ENCODE measurements at places on chromosomes 16 and 17.

DNA sequence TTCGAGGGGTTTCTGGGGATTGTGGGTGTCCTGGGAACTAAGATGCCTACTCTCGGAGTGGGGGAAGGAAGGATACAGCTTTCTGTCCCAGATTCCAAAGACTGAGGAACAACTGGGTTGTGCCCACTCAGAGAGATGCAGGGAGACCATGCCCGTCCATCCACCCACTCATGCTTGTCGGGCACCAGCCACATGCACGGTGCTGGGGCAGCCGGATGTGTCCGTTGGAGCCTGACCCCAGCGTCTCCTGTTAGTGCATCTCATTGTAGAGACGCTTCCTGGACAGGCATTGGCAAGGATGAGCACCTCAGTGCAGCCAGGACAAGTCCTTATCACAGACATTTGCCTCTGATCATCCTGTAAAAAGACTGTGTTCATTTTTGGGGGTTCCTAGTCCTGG lies 58.1 kb downstream of the METRNL start:
- no peak overlapping the region for H3K27ac ChIP-seq
- H3K36me3 ChIP-seq, result no peaks in the 10 kb centered on the region
- no peaks in the 10 kb centered on the region for H3K4me1 ChIP-seq
- H3K4me3 ChIP-seq, result no peak overlapping the region

DNA sequence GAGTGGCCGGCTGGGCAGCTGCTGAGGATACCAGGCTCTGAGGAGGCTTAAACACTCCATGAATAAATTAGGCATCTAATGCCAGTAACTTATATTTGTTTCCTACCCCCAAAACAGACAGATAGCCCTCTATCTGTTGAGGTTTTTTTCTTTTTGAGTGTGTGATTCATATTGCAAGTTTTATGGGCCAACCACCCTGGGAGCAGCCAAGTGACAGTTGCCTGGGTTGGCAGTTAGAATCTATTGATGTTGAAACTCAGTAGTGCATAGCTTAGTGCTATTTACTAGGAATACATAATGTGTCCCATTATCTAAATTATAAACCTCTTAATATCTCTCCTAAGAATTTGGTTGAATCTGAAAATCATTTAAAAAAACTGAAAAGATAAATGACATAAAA lies 397.4 kb downstream of the CA10 start:
- no peaks in the 10 kb centered on the region for H3K27me3 ChIP-seq
- H3K4me3 ChIP-seq, result no peak overlapping the region
- H3K27ac ChIP-seq, result no peak overlapping the region

DNA sequence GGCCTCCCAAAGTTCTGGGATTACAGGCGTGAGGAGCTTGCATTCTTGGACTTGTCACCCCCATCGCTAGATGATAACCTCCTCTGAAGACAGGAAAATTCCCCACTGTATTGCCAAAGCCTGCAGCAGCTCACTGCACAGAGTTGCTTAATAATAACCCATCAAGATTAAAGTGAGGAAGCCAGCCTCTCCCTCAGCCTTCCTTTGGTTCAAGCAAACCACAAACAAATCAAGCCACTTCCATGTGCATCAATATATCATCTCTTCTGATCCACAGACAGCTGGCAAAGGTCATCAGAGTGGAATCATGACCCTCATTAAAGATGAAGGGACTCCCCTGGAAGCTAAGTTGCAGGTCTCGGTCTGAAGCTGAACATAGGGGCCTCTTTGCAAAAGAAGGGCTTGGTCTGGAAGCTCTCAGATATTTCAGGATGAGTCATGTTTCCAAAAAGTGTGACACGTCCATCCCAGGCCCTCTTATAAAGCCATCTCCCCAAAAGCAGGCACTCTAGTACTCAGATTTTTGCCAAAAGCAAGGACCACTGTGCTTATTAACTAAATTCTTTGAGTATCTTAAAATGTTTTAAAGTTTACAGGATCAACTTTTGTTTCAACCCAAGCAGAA lies 4.8 kb downstream of the EMP2 start:
- no peaks in the 10 kb centered on the region for H3K36me3 ChIP-seq
- DNase-seq, result peak; percentile 34
- no peak overlapping the region for H3K4me3 ChIP-seq
- peaks cover 31% of the 10 kb centered on the region for H3K4me1 ChIP-seq
- no peaks in the 10 kb centered on the region for H3K27me3 ChIP-seq

DNA sequence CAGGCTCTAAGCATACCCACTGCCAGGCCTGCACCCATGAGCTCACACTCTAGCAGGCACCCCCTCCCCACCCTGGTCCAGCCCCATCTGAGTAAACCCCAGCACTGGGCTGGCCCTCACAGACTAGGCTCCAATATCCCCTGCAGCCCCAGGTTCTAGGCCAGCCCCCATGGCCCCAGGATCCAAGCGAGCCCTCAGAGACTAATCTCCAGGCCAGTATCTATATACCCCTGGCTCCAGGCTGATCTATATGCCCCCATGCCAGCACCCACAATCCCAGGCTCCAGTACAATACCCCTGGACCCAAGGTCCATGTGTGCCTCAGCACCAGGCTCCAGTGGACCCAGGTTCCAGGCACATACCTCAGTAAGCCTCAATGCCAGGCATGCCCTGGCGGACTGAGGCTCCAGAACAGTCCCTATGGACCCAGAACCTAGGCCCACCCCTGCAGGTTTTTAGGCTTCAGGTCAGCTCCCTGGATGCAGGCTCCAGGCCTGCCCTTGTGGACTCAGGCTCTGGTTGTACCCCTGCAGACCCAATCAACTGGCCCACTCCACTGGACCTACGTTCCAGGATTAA lies 38.5 kb downstream of the POLR3E start:
- H3K4me3 ChIP-seq, result no peak overlapping the region
- peaks cover 16% of the 10 kb centered on the region for H3K36me3 ChIP-seq
- H3K4me1 ChIP-seq, result no peaks in the 10 kb centered on the region
- H3K27ac ChIP-seq, result no peak overlapping the region
- DNase-seq, result no peak
- H3K27me3 ChIP-seq, result no peaks in the 10 kb centered on the region

DNA sequence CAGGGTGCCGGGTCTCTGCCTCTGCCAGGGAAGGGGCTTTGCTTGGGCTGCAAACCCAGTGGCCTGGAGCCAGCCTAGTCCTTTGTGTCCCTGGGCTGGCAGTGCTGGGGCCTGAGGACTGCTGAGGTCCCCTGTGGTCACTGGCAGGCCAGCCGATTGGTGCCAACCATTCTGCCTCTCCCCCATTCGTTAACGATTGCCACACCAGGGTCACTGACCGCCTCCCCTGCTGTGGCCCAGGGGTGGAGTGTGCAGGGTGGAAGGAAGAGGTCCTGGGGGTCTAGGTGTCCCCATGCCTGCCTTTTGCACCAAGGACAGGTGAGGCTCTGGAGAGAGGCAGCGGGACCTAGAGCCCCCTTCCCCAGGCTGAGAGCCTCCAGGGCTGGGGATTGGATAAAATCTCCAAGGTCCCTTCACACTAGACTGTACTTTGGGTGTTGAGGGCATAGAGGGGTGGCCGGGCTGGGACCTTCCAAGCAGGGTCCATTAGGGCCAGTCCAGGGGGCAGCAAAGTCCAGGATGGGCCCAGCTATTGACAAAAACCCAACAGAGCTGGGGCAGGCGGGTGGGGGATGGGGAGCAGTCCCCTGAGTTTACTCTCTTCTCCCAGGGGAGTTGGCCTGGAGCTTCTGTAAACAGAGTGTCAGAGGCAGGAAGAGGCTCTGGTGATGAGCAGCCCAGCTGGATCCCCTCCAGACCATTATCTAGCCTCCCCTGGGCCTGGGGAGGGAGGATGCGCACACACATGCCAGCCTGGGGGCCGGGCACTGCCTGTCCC lies 1.1 kb downstream of the VASN start:
- peaks cover 63% of the 10 kb centered on the region for H3K4me1 ChIP-seq
- H3K36me3 ChIP-seq, result peaks cover 9% of the 10 kb centered on the region
- H3K27ac ChIP-seq, result peak overlapping the region; percentile 85
- H3K27me3 ChIP-seq, result no peaks in the 10 kb centered on the region
- DNase-seq, result no peak

DNA sequence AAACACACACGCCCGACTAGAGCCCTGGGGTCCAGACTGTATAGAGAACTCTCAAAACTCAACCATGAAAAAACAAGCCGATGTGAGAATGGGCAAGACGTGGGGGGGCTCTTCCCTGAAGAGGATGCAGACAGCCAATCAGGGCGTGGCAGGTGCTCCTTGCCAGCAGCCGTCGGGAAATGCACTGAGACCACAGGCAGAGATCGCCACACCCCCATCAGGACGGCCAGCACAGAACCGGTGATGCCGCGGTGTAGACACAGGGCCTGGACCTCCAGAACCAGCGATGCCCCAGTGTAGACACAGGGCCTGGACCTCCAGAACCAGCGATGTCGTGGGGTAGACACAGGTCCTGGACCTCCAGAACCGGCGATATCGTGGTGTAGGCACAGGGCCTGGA lies 169.2 kb downstream of the LAT start:
- no peak overlapping the region for H3K27ac ChIP-seq
- peaks cover 9% of the 10 kb centered on the region for H3K4me1 ChIP-seq
- no peaks in the 10 kb centered on the region for H3K27me3 ChIP-seq
- no peak for DNase-seq
- no peak overlapping the region for H3K4me3 ChIP-seq
- no peaks in the 10 kb centered on the region for H3K36me3 ChIP-seq

GRCh38 chr17:32007463-32008298 lies 498 bp downstream of the LRRC37B start:
- H3K27me3 ChIP-seq, result no peaks in the 10 kb centered on the region
- peak overlapping the region; percentile 95 for H3K4me3 ChIP-seq
- H3K36me3 ChIP-seq, result no peaks in the 10 kb centered on the region
- peak; percentile 24 for DNase-seq
- peak overlapping the region; percentile 47 for H3K27ac ChIP-seq

DNA sequence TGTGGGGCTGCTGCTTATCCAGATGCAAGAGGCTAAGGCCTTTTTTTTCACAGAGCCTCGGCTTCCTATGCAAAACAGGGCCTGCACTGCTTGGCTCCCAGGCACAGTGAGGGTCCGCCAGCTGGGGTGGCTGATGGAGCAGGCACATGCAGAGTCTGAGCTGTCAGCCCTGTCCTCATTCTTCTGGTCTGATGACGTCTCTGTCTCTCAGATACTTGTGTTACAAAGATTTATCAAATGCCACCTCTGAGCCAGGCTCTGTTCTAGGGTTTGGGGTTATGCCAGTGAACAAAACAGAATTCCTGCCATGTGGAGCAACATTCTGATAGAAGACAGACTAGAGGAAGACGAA lies 4.8 kb downstream of the RNF40 start:
- H3K4me3 ChIP-seq, result no peak overlapping the region
- DNase-seq, result no peak
- H3K36me3 ChIP-seq, result peaks cover 48% of the 10 kb centered on the region
- H3K27ac ChIP-seq, result no peak overlapping the region

DNA sequence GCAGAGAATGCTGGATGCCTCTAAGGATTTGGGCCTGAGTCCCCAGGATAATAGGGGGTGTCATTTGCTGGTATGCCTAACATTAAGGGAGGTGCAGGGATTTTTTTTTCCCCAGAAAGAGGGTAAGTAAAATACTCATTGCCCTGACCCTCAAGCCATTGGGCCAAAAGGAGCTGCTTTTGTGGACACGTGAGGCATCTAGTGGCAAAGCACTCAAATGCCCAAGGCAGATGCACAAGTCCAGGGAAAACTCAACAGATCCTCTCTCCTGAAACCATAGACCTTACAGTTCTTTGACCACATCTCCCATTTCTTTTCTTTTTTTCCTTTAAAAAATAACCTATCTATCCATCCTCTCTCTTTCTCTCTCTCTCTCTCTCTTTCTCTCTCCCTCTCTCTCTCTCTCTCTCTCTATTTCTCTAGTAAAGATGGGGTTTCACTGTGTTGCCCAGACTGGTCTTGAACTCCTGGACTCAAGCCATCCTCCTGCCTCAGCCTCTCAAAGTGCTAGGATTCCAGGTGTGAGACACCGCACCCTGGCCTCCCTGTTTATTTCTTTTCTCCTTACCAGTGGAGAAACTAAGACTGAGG lies 11.8 kb downstream of the IRX5 start:
- H3K4me3 ChIP-seq, result no peak overlapping the region
- DNase-seq, result no peak
- no peaks in the 10 kb centered on the region for H3K36me3 ChIP-seq

DNA sequence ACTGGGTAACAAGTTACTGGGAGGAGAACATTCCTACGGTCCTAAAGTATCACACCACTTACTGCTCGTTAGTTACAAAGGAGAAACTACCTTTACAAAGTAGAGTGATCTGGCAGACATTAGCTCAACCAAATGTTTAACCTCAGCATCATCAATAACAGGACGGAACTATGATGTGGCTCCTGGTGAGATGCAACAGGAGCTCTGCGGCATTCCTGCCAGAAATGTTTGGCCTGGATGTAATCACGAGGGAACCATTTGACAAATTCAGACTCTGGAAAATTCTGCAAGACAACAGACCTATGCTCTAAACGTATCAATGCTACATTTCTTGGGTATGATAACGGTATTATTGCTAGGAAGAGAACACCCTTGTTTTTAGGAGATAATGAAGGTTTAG lies 80.4 kb downstream of the MRM3 start:
- H3K4me1 ChIP-seq, result peaks cover 7% of the 10 kb centered on the region
- no peaks in the 10 kb centered on the region for H3K27me3 ChIP-seq
- no peaks in the 10 kb centered on the region for H3K36me3 ChIP-seq

DNA sequence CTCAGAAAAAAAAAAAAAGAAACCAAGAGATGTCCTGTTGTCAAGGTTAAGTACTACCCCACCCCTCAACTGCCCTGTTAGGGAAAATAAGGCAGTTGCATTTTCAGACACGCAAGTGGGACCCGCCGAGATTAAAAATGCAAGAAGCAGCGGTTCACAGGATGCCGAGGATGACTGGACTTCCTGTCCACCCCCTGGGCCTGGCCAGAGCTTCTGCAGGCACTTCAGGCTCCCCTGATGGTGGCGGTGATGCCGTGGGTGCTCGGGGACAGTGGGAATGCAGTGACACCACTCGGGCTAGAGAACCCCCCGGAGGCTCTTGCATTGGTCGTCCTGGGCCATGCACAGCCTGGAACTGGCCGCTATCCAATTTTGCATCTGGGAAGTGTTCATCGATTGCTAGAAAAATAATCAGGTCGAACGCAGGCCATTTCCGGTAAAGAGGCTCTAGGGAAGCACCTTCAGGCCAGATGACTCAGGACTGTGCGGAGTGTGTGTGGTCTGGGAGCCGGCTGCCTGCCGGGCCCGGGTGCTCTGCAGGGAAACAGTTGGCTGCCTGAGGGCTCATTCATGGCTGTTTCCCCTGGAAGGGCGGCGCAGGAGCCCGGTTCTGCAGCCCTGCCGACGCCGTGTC lies 13.4 kb upstream of the CRISPLD2 start:
- peaks cover 9% of the 10 kb centered on the region for H3K4me1 ChIP-seq
- peak; percentile 91 for DNase-seq
- no peaks in the 10 kb centered on the region for H3K36me3 ChIP-seq
- no peak overlapping the region for H3K4me3 ChIP-seq
- H3K27me3 ChIP-seq, result no peaks in the 10 kb centered on the region

- DNase-seq, result no peak
- H3K4me1 ChIP-seq, result no peaks in the 10 kb centered on the region
- H3K36me3 ChIP-seq, result no peaks in the 10 kb centered on the region
These were observed 534.0 kb downstream of the MAF start for GRCh38 chr16:79066561-79066960.

GRCh38 chr17:41975099-41976083 lies 8.8 kb downstream of the CNP start:
- peak overlapping the region; percentile 23 for H3K27ac ChIP-seq
- H3K36me3 ChIP-seq, result peaks cover 26% of the 10 kb centered on the region
- peak; percentile 16 for DNase-seq
- H3K4me1 ChIP-seq, result peaks cover 6% of the 10 kb centered on the region

GRCh38 chr16:31676731-31677130 lies 149.0 kb downstream of the AHSP start:
- no peaks in the 10 kb centered on the region for H3K27me3 ChIP-seq
- no peak overlapping the region for H3K27ac ChIP-seq
- DNase-seq, result no peak
- H3K36me3 ChIP-seq, result no peaks in the 10 kb centered on the region
- no peak overlapping the region for H3K4me3 ChIP-seq

All from fibroblast of lung (primary cell).